ENCODE measurements at places on chromosomes 6 and 20. TPM values are rescaled to one million over a fixed set of nuclear protein-coding genes. Genes with fewer than 3 reads are reported as not detected.
A peak's percentile ranks its signal among the peaks of the same experiment; 100 is the strongest.

Gene CRISP2
- not detected for total RNA-seq

Gene SLC22A2
- not detected for total RNA-seq

Gene GGTLC1
- total RNA-seq = not detected

Gene TNNC2
- total RNA-seq = 3.4 TPM

Gene COL19A1
- not detected for total RNA-seq

Gene NOX3
- not detected for total RNA-seq

DNA sequence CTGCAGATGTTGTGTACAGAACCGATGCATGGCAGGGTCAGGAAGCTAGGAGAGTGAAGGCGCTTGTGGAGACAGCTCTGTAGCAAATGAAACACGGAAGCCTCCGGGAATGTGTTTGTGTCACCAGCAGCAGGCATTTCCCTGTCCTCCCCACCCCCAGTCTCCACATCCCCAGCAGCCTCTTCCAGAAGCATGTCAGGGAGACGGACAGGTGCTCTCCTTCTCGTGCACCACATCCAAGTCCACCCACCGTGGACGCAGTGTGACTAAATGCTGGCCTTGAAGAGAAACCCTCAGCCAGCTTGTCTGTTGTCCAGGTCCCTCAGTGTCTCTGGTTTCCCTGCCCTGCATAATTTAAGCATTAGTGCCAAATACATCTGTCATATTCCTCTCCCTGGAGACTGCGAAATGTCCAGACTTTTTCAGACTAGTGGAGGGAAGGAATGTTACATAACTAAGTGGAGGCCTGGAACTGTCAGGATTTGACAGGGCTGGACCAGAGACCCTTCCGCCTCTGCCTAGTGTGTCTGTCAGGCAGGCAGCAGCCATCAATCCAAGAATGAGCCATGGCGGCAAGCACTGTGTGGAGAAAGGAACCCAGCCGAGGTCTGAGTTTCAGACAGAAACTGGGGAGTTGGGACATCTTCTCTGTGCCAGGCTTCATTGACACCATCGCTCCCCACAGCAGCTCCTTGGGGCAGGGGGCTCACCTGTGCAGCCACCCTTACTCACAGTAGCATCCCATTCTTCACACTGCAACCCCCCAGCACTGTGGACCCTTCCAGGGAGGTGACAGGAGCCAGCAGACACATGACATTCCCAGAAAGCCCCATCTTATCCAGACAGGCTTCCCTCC lies 26.6 kb upstream of the PI16 start:
- no peaks in the 10 kb centered on the region for H3K27me3 ChIP-seq
- peak overlapping the region; percentile 41 for H3K27ac ChIP-seq
- no peak overlapping the region for H3K4me3 ChIP-seq
- no peak for DNase-seq
- peaks cover 16% of the 10 kb centered on the region for H3K4me1 ChIP-seq
- H3K36me3 ChIP-seq = no peaks in the 10 kb centered on the region

GRCh38 chr6:100404051-100404450 lies 60.7 kb downstream of the SIM1 start:
- H3K36me3 ChIP-seq = no peaks in the 10 kb centered on the region
- DNase-seq = no peak
- no peak overlapping the region for H3K27ac ChIP-seq
- no peak overlapping the region for H3K4me3 ChIP-seq
- H3K27me3 ChIP-seq = no peaks in the 10 kb centered on the region

DNA sequence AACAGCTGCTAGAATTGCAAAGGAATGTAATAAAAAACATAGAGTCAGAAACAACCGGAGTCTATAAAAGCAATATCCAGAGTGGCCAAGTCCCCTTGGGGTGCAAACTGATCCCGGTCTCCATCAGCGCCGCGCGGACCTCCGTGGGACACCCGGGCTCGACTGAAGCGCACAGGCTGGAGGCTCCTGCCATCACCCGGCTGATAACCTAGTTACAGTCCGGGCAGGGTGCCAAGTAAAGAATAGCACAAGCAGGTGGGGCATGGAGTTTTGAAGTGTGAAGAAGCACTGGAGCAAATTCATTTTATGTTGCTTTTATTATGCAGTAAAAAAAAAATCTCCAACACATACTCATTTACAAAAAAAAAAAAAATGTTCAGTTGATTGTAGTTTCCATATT lies 205.1 kb upstream of the GMDS start:
- no peak for DNase-seq
- no peaks in the 10 kb centered on the region for H3K4me1 ChIP-seq
- no peaks in the 10 kb centered on the region for H3K36me3 ChIP-seq
- no peak overlapping the region for H3K27ac ChIP-seq
- H3K27me3 ChIP-seq = no peaks in the 10 kb centered on the region

GRCh38 chr6:148709577-148709976 lies 37.3 kb upstream of the UST start:
- no peak for DNase-seq
- no peaks in the 10 kb centered on the region for H3K27me3 ChIP-seq
- H3K27ac ChIP-seq = no peak overlapping the region
- H3K4me1 ChIP-seq = peaks cover 3% of the 10 kb centered on the region
- H3K4me3 ChIP-seq = no peak overlapping the region
- H3K36me3 ChIP-seq = no peaks in the 10 kb centered on the region

- H3K27ac ChIP-seq = no peak overlapping the region
- H3K27me3 ChIP-seq = no peaks in the 10 kb centered on the region
- no peak overlapping the region for H3K4me3 ChIP-seq
- no peaks in the 10 kb centered on the region for H3K4me1 ChIP-seq
- H3K36me3 ChIP-seq = no peaks in the 10 kb centered on the region
These were observed 456.8 kb upstream of the GJE1 start for GRCh38 chr6:141675957-141676356.

- no peaks in the 10 kb centered on the region for H3K4me1 ChIP-seq
- H3K4me3 ChIP-seq = no peak overlapping the region
- no peaks in the 10 kb centered on the region for H3K27me3 ChIP-seq
- no peak overlapping the region for H3K27ac ChIP-seq
These were observed 273.9 kb downstream of the CDC5L start for GRCh38 chr6:44661221-44662008.

DNA sequence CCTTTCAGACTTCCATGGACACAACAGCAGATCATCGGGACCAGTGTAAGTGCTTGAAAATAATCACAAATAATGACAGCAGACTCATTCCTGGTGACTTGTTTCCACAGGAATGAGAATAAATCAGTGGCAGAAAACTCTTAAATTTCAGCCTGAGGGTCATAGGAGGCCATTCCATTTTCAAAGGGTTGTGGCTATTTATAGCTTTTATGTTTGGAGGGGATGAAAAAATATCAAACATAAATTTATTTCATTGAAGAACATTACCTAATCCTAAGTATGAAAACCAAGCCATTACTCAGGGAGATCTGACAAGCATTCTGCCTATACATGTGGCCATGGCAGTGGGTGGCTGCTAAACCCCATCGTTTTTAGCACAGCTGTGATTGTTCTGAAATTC lies 173.6 kb upstream of the CNR1 start:
- H3K27ac ChIP-seq = no peak overlapping the region
- H3K27me3 ChIP-seq = no peaks in the 10 kb centered on the region
- no peak for DNase-seq
- no peak overlapping the region for H3K4me3 ChIP-seq
- no peaks in the 10 kb centered on the region for H3K36me3 ChIP-seq
- H3K4me1 ChIP-seq = no peaks in the 10 kb centered on the region

- no peaks in the 10 kb centered on the region for H3K27me3 ChIP-seq
- H3K4me3 ChIP-seq = no peak overlapping the region
- peaks cover 17% of the 10 kb centered on the region for H3K4me1 ChIP-seq
- no peak overlapping the region for H3K27ac ChIP-seq
- H3K36me3 ChIP-seq = no peaks in the 10 kb centered on the region
These were observed 96.9 kb downstream of the LY86 start for GRCh38 chr6:6685249-6686040.
